Activated CD8-positive, alpha-beta memory T cell treated with anti-CD3 and anti-CD28 coated beads for 48 hours (primary cell): ENCODE measurements at places on chromosomes 6 and 20.

- DNase-seq: no peak
These were observed 69.0 kb downstream of the BTBD9 start for GRCh38 chr6:38570750-38571149.

- peak; percentile 63 for DNase-seq
These were observed 31.9 kb downstream of the NTSR1 start for GRCh38 chr20:62740286-62741141.

- DNase-seq: no peak
These were observed 8.7 kb downstream of the DNAAF9 start for GRCh38 chr20:3398681-3399252.

DNA sequence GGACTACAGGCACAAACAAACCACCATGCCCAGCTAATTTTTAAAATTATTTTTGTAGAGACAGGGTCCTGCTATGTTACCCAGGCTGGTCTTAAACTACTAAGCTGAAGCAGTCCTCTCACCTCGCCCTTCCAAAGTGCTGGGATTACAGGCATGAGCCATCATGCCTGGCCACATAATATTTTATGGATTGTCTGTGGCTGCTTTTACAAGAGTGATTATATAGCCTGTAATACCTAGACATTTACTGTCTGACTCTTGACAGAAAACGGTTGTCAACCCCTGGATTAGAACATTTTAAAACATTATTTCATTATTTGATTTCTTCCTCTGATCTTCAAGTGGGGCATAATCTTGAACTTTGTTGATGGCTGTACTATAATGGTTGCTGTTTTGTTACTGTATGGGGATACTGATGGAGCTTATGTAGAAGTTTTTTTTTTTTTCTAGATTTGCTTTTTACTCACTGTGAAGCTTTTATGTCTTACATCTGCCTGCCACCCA lies 14.3 kb downstream of the PARD6B start:
- DNase-seq: no peak

DNA sequence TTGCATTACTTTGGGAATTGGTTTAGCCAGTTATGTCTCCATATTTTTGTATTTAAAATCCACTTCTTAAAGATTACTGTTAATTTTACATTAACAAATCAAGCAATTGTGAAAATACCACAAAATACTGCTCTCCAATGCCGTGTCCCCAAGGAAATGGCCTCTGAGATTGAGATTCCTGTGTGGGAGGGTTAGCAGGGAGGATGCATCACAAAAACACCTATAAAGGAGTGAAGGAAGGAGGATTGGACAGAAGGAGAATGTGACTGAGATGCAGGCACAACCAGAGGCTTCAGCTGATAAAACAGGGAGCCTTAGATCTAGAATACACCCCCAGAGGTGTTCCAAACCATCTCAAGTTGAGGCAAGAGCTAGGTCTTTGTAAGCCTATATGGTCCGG lies 34.2 kb upstream of the NKAIN2 start:
- no peak for DNase-seq

DNA sequence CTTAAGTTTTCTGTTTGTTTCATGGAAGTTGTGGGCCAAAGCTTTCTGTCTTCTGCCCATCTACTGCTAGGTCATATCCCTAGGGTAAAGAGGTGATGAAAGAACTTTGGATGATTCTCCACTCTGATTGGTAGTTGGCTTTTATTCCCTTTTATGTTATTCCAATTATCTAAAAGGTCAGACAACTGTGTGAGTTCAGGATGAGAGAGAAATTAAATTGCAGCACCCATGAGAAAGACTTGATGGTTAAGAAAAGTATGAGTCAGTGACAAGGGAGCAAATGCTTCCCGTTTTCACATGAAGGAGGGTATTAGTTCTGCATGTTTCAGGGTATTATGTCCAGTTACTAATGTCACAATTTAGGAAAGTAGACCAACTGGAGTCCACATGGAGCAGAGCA lies 136.3 kb downstream of the CD109 start:
- DNase-seq: no peak

DNA sequence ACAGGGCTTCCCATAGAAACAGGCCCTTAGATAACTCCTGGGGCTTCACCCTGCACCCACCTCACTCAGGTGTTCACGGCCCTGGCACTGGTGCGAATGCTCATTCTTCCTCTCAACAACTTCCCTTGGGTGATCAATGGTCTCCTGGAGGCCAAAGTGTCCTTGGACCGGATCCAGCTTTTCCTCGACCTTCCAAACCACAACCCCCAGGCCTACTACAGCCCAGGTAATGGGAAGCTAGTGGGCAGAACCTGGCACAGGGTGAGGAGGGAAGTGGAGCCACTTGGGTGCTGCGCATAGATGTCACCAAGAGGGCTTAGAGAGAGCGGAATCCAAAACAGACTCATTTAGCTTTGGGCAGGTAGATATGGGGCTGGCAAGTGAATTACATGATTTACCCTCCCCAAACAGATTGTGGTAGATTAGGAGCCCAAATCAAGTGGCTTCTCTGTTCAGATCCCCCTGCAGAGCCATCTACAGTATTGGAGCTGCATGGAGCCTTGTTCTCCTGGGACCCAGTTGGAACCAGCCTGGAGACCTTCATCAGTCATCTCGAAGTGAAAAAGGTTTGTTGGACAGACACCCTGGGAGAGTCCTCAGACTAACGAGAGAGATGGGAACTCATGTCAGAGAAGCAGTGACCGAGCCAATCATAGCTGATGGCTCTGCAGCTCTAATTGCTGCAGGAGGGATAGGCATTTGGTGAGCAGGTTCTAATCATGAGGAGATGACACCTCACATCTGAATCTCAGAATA lies 8.5 kb downstream of the ABCC10 start:
- no peak for DNase-seq

DNA sequence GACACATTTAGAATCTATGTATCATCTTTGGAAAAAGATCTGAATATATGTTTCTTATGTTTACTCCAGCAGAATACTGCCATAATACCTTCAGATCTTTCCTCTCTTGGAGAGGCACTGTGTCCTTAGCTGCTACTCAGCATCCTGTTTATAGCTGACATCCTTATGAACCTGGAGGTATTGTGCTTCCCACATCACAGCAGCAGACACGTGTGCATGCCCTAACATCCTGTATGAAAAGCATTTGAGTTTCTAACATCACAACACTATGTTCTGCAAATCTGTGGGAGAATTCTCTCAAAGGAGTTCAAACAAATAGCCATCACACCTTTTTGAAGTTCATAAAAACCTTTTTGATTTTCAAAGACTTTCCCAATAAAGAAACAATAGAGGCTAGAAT lies 216.0 kb downstream of the GJA1 start:
- DNase-seq: no peak

DNA sequence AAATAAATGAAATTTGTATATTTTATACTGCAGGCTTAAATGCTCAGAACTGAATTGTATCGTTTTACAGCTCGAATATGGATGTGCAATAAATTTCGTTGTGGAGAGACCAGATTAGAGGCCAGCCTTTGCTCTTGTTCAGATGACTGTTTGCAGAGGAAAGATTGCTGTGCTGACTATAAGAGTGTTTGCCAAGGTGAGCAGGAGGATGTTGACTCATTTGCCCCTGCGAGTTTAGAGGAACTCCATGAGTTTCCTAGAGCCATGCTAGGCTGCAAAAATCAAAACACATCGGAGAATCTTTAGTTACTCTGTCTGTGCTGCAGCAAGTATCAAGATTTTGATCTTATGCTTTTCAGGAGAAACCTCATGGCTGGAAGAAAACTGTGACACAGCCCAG lies 15.4 kb downstream of the ENPP3 start:
- DNase-seq: no peak

- DNase-seq: no peak
These were observed 128.8 kb downstream of the PLCB1 start for GRCh38 chr20:8260837-8261251.

DNA sequence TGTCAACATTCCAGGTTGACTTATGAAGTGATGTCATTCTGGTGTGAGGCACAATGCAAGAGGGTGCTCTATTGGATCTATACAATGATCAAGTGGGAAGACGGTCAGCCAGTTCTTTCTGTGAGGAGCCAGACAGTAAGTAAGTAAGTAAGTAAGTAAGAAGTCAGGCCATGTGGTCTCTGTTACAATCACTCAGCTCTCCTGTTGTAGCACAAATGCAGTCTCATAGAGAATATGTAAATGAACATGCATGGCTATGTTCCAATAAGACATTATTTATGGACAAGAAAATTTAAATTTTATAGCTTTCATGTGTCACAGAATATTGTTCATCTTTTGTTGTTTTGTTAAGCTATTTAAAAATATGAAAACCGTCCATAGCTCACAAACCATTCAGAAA lies 399.7 kb downstream of the BTBD3 start:
- DNase-seq: no peak

DNA sequence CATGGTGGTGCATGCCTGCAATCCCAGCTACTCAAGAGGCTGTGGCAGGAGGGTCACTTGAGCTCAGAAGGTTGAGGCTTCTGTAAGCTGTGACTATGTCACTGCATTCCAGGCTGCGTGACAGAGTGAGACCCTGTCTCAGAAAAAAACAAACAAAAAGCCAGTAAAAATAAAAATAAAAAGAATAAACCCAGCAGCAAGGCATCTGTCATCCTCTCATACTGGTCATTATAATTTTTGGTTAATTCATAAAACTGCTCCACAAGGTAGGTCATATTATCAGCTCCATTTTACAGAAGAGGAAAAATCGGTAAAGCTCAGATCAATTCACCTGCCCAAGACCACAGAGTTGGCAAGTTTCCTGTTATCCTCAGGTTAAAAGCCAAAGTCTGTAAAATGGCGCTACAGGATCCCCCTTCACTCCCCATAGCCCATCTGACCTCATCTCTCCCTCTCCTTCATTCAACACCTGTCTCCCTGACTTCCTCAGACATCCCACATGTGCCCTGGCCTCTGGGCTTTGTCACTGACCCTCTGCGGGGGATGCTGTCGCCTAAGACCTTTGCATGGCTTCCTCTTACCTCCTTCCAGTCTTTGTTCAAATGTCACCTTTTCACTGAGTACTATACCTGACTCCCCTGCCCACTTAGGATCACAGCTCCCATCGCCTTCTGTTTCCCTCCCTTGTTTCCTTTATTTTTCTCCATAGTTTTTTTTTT lies 213.2 kb upstream of the ZNF217 start:
- no peak for DNase-seq

DNA sequence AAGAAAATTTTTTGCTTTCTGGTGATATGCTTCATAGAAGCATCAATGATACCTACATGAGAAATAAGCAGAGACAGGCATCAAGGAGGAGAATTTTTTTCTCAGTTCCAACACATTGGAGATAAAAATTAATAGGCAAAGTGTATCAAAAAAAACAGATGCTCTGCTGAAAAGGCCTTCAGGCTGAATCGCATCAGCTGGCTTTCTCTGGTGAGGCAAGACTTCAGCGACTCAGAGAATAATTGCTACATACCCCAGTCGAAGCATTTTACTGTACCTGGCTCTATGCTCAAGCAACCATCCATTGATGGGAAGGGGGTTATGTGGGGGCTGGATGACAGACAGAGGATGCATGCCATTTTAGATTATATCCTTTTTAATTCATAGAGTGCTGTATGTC lies 415.1 kb downstream of the TFAP2A start:
- no peak for DNase-seq

DNA sequence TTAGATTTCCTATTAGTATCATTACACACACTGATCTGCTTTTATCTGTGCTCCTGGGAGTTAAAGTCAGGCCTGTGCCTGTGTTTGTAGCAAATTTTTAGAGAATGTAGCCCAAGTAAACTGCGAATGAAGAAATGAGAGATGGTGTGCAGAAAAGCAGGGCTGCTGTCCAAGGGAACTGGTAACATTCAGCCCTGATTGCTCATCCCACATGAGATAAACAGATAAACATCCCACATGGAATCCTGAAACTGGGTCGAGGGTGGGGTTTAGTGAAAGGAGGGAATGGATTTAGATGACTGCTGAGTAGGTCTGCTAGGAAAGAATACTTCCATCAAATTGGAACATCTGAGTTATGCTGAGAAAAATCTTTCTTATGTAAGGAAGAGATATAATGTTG lies 69.1 kb downstream of the GRIK2 start:
- no peak for DNase-seq

GRCh38 chr6:109253366-109253765 lies 128.9 kb downstream of the CD164 start:
- DNase-seq: no peak

DNA sequence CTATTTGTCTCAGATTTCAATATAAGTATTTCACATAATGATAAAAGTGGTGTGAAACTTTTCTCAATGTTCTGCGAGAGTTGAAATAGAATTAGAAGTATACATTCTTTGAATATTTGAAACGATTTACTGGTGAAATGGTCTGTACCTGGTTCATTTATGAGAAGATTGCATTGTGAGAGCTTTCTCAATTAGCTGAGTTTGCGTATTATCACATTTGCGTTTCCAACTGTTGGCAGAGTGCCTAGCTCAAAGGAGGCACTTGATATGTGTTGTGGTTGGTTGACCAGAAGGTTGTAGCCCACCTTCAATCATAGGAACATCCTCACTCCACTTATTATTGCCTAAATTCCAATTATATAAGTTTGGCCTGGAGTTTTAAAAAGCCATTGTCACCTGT lies 58.8 kb upstream of the EXOC2 start:
- DNase-seq: no peak

DNA sequence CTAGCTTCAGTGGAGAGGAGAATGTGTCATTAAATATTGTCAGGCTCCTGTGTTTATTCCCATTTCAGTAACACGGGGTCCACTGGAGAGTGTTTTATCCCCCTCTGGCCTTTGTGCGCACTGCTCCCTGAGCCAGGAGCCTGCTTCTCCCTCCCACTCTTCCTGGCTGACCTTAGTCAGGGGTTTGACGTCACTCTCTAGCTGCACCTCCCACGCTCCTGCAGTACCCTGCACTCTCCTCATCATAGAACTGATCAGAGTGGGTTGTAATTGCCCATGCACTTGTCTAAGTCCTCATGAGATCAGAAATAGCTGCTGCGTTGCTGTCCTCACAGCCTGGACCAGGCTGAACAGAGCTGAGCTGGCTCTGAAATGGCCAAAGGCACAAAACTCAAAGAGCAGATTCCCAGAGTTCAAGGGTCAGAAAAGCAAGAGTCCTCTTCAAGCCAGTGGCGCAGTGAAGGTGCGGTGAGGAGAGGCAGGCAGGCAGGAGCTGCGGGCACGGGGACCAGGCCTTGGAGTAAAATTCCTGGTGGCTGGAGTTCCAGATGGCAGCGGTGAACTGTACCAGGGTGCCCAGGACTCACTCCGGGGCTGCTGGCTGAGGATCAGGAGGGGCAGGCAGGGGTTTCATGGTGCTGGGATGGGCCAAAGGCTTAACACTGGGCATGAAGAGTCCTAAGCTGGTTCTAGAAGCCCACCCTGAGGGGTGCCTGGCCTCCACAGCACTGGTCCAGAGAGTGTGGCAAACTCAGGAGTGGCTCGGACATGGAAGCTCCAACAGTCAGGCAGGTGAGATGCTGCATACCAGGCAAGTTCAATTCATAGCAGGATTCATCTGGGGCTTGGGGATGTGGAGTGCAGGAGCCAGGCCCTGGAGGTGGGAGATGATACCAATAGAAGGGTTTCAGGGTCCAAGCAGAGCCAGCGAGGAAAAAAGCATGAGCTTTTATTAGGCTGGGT lies 170.9 kb downstream of the SCP2D1 start:
- no peak for DNase-seq

GRCh38 chr6:36851149-36851614 lies 11.9 kb upstream of the CPNE5 start:
- no peak for DNase-seq

GRCh38 chr6:141309295-141309694 lies 823.4 kb upstream of the GJE1 start:
- DNase-seq: no peak

- no peak for DNase-seq
These were observed 672 bp downstream of the SIRPA start for GRCh38 chr20:1895674-1896483.
